Ecto neural progenitor cell (in vitro differentiated cells): ENCODE measurements at places on chromosomes 4 and X.

- DNase-seq, result no peak
These were observed 268.4 kb downstream of the HS3ST1 start for GRCh38 chr4:11160288-11160687.

GRCh38 chrX:110665223-110666002 is 130.2 kb downstream of the CHRDL1 start:
- no peak for DNase-seq

GRCh38 chr4:139540632-139541031 is 15.4 kb downstream of the SETD7 start:
- DNase-seq, result no peak

- DNase-seq, result no peak
These were observed 65.6 kb downstream of the RAB40A start for GRCh38 chrX:103453655-103454054.

- DNase-seq, result no peak
These were observed 68.1 kb downstream of the MAML3 start for GRCh38 chr4:140085881-140086280.

- no peak for DNase-seq
These were observed 41.8 kb upstream of the PDLIM5 start for GRCh38 chr4:94409962-94410361.

GRCh38 chrX:87517571-87518141 is at the start of gene KLHL4:
Gene KLHL4 (plus strand): TSS chrX:87517802. CDS start chrX:87517894, 92 bp downstream.
- peak; percentile 70 for DNase-seq

DNA sequence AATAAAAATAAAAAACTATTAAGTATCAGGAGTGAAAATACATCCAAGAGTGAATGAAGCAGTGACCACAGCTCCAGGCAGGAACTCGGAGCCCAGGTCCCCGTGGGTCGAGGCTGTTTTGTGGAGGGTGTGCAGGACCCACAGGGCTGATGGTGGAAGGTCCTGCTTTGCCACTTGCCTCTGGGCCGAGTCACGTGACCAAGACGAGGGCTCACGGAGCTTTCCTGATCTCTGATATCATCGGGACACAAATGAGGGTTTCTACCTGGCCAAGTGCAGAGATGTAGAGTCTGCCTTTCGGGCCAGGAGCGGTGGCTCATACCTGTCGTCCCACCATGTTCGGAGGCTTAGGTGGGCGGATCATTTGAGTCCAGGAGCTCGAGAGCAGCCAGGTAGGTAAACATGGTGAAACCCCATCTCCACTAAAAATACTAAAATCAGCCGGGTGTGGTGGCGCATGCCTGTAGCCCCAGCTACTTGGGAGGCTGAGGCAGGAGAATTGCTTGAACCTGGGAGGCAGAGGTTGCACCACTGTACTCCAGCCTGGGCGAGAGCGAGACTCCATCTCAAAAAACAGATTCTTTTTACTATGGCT is 7.2 kb downstream of the SLC25A6 start:
- peak; percentile 38 for DNase-seq

GRCh38 chr4:118765399-118765798 is 70.5 kb downstream of the SEC24D start:
- DNase-seq, result no peak

DNA sequence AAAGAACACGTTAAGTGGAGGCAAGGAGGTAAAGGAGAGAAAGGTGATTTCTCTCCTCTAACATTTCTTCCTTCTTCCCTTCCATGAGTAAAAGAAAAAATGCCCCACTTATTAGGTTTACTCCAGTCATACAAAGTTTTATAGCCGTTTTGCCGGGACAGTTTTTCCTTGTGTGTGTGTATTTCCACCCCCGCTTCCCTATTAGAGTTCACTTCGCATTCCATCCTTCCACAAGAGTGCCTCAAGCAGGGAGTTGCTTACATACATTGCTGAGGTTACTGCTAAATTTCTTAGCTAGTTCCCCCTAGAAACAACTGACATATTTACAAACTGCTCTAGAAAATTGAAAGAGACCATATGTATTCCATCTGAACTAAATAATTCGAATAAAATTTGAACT is 45.2 kb upstream of the BMP15 start:
- no peak for DNase-seq

DNA sequence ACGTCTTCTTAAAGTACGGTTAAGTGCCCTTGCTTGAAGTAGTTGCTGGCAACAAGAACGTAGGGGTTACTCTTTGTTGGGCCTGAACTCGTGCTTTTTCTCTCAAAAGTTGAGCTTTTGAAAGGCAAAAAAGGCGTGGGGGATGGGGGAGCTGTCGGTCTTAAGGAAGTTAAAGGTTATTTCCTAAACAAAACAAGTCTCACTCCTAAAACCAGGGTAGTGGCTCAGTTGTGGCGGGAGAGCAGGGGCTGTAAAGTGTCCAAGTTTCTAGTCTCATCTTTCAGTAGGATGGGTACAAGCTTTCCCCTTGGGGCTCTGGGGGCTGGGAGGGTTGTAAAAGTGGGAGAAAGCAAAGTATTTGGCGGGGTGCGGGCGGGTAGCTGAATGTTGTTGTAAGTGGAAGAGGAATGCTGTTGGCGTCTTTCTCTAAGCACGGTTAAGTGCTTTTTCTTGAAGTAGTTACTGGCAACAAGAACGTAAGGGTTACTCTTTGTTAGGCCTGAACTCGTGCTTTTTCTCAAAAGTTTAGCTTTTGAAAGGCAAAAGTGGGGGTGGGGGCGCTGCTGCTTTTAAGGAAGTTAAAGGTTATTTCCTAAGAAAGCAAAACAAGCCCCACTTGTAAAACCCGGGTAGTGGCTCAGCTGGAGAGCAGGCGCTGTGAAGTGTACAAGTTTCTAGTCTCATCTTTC is 904 bp upstream of the WDR1 start:
- DNase-seq, result no peak

DNA sequence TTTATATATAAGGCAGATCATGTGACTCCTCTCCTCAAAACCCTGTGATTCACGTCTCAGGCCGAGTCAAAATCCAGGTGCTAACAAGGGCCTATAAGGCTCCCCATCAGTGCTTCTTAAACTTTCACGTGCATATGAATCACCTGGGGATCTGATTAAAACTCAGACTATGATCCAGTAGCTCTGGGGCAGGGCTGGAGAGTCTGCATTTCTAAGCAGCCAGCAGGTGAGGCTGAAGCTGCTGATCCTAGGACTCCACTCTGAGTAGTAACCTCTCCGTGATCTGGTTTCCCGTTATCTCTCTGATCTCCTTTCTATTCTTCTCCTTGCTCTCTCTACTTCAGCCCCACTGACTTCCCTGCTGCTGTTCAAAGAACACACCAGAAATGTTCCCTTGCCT is 252.4 kb upstream of the RPS6KA3 start:
- DNase-seq, result no peak

DNA sequence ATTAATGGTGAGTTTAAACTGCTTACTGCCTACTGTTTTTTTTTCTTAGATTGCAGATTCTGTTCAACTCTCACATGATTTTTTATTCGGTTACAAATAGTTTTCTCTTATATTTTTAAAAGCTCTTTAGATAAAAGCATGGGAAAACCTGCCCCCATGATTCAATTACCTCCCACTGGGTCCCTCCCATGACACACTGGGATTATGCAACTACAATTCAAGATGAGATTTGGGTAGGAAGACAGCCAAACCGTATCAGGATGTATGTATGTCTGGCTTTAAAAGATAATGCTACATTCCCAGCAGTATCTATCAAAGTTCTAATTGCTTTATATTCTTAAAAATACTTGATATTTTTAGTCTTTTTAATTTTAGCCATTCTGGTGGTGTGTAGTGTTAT is 131.5 kb downstream of the JADE1 start:
- DNase-seq, result no peak

- DNase-seq, result peak; percentile 51
These were observed 5.2 kb upstream of the SORCS2 start for GRCh38 chr4:7187168-7187535.

- DNase-seq, result no peak
These were observed 25.9 kb upstream of the NDNF start for GRCh38 chr4:121098266-121098665.

- DNase-seq, result no peak
These were observed 4.4 kb downstream of the OTUD6A start for GRCh38 chrX:70066646-70067045.

GRCh38 chr4:143095447-143095846 is 89.3 kb upstream of the USP38 start:
- DNase-seq, result no peak

DNA sequence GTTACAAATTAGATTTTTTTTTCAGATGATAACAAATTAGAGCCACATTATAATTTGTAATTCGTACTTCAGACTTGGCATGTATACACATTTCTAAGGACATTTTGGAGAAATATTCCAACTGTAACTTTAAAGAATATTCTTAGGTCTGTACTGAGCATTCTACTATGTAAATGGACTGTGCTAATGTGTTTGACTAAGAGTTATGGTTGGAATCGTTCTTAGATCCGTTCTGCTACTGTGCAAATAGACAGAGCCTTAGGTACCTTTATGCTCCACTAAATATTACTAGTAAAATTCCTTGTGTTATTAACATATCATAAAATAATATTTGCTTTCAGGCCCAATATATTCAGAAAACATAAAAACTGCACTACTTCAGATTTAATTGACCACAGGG is 1180.0 kb upstream of the TENM3 start:
- no peak for DNase-seq

- DNase-seq, result no peak
These were observed 23.8 kb upstream of the PLK4 start for GRCh38 chr4:127856813-127857447.

GRCh38 chr4:137531986-137532868 is at the start of gene PCDH18:
Gene PCDH18 (minus strand): TSS chr4:137532494. CDS start chr4:137532088, 406 bp downstream.
- DNase-seq, result peak; percentile 89
